ENCODE measurements at places on chromosomes 3 and 15.

- no peak for DNase-seq
These were observed 24.7 kb downstream of the GPR171 start for GRCh38 chr3:151178208-151178845.

DNA sequence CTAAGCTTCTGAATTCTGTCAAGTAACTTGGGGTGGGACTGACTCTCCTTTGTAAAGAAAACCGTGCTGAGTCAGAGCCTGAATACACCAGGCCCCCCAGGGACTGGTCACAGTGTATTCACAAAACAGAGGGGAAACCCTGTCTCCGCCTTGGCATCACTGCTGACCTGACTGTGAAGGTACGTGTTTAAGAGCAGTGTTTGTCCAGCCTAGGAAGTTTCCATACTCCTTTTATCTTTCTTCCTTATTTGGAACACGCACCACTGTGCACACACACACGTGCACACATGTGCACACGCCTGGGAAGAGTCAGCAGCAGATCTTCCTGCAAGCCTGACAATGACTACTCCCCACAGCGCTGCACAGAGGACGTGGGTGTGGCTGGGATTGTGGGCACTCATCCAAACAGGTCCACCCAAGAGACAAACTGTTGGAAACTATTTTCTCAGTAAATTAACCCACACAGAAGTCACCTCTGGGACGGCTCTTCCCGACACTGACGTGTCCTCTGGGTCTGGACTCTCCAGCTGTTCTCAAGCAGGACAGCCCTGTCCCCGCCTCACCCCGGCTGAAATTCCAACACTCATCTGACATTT lies 87.7 kb downstream of the ATP10A start:
- no peak for DNase-seq

DNA sequence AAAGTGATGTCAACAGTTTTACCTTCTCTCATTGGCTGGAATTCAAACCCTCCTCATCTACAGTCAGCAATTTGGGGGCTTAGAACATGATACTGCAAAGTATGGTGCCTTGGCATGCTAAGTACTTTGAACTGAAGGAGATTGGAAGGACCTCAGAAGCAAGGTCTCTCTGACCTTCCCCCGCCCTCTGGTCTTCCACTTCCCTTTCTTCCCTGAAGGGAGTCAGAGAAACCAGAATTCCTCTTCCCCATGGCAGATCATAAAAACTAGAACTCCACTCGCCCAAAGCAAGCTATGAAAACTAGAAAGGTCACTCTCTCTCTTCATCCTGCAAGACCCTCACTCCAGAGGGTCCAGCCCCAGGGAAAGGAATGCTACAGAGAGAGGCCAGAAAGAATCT lies 64.2 kb downstream of the CD200R1L start:
- DNase-seq = no peak

- DNase-seq = no peak
These were observed 44.6 kb downstream of the ZBTB38 start for GRCh38 chr3:141412936-141413354.

GRCh38 chr15:100461049-100461448 lies 67.7 kb downstream of the CERS3 start:
- no peak for DNase-seq

DNA sequence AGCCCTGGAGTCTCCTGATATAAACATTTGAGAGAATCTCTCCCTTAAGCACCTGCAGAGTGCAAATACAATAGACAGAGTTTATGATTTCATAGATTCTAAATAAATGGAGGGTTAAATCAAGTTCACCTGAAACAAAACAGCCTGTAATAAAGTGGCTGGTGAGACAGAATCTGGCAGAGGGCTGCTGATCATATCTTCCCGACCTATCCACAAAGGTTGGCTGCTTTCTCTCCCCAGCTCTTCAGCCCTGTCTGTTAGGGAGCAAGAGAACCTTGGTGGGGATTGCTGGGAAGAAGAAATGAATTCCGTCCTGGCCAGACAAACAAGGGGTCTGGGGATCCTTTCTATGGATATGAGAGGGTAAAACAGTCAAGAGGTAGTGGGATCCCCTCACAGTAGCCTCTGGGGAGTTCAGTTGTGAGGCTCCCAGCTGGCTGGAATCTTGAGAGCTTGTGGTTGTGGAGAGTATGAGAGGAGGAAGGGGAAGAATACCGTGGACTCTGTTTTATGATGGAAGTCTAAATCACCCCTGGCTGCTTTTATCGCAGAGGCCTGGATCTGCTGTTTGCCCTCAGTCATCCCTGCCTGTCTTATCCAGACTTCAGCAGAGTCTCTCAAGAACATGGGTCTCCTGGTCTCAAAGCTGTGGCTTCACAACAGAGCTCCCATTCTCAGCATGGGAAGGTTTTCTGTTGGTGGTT lies 451.3 kb downstream of the NTRK3 start:
- no peak for DNase-seq
